ENCODE measurements at places on chromosomes 1 and 21.

GRCh38 chr1:222523852-222524251 is 24.1 kb downstream of the HHIPL2 start:
- DNase-seq: no peak

GRCh38 chr1:204678721-204679475 is 6.6 kb downstream of the LRRN2 start:
- no peak for DNase-seq

- DNase-seq: no peak
Observed at GRCh38 chr1:169523904-169524303, 38.2 kb upstream of the SLC19A2 start.

GRCh38 chr1:240516069-240516468 is 95.9 kb downstream of the GREM2 start:
- no peak for DNase-seq

- no peak for DNase-seq
Observed at GRCh38 chr1:168520052-168520751, 23.6 kb downstream of the XCL2 start.

Data from stimulated activated CD8-positive, alpha-beta memory T cell treated with anti-CD3 and anti-CD28 coated beads, Interleukin-15, amount 100 ng/mL, for 4 hours (primary cell).